Activated naive CD8-positive, alpha-beta T cell treated with anti-CD3 and anti-CD28 coated beads, Interleukin-2, amount 50 U/mL, for 24 hours (primary cell): ENCODE measurements at places on chromosomes 7 and 10.

- H3K36me3 ChIP-seq = peaks cover 3% of the 10 kb centered on the region
- H3K4me1 ChIP-seq = peaks cover 18% of the 10 kb centered on the region
- no peak overlapping the region for H3K4me3 ChIP-seq
- no peak overlapping the region for H3K27ac ChIP-seq
- H3K27me3 ChIP-seq = no peaks in the 10 kb centered on the region
- no peak for DNase-seq
Observed at GRCh38 chr10:12568391-12569009, 219.2 kb downstream of the CAMK1D start.

GRCh38 chr10:67550046-67550445 lies 145.9 kb downstream of the CTNNA3 start:
- H3K36me3 ChIP-seq = no peaks in the 10 kb centered on the region
- H3K27me3 ChIP-seq = no peaks in the 10 kb centered on the region
- H3K4me1 ChIP-seq = no peaks in the 10 kb centered on the region
- H3K27ac ChIP-seq = no peak overlapping the region
- DNase-seq = no peak

DNA sequence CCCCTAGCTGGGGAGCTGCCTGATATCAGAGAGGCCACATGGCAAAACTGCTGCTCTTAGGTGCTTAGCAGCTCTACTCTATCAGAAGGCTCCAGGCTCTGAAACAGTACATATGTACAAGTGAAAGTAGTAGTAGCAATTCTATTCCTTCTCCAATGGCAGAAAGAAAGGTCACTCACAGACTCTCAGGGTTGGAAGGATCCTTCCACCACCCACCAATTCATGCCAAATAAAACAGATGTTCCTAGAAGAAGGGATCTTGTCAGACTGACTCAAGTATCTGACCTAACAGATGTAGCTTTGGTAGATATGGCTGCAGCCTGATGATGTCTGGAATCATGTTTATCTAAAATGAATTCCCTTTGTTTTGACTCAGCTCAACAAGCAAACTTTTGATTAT lies 8.0 kb upstream of the ALDH18A1 start:
- no peaks in the 10 kb centered on the region for H3K4me1 ChIP-seq
- H3K27me3 ChIP-seq = no peaks in the 10 kb centered on the region
- H3K27ac ChIP-seq = no peak overlapping the region
- H3K4me3 ChIP-seq = no peak overlapping the region
- peaks cover 20% of the 10 kb centered on the region for H3K36me3 ChIP-seq
- DNase-seq = no peak

DNA sequence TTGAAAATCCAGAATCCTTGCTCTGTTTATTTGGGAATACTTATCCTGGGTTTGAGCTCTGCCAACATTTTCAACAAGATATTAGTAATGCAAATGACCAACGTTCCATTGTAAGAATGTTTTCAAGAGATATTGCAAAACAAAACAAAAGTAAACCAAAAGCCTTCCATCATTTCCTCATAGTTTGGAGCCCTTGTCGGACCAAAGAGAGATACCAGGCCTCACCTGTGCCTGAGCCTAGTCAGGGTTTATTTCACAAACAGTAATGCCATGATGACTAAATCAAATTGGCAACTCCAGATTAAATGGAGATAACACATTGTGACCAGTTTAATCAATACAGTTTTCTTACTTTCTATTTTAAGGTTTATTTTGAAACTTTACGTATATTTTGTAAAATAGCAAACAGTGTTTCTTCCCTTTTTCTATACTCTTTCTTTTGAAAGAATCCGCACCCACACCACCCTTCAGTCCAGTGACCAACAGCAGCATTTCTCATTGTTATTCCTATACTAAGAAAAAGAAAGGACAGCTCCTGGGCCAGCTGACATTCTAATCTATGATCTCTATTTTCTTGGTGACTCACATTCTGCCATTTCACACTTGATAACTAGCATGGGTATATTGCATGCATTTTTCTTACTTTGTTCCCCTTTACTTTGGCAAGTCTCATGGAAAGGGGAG lies 168.5 kb upstream of the MEOX2 start:
- no peak overlapping the region for H3K4me3 ChIP-seq
- H3K27ac ChIP-seq = no peak overlapping the region
- H3K36me3 ChIP-seq = no peaks in the 10 kb centered on the region
- H3K4me1 ChIP-seq = no peaks in the 10 kb centered on the region
- no peaks in the 10 kb centered on the region for H3K27me3 ChIP-seq

DNA sequence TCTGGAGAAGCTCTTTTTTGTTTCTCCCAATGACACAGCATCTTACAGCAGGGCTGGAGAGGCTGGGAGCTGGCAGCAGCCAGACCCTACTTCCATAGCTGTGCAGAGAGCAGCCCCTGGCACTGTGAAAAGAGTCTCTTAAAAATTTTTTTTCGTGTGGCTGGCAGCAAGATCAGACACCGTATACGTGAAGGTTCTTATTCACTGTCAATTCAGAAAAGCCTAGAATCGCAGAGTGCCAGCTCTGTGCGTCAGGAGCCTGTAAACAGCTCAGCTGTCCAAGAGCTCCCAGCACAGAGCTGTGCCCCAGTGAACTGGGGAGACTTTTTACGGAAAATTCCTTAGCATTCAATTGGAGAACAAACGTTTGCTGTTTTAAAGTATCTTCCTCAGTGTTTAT lies 6.5 kb downstream of the BAG3 start:
- no peak overlapping the region for H3K4me3 ChIP-seq
- no peak overlapping the region for H3K27ac ChIP-seq
- DNase-seq = no peak
- no peaks in the 10 kb centered on the region for H3K27me3 ChIP-seq

DNA sequence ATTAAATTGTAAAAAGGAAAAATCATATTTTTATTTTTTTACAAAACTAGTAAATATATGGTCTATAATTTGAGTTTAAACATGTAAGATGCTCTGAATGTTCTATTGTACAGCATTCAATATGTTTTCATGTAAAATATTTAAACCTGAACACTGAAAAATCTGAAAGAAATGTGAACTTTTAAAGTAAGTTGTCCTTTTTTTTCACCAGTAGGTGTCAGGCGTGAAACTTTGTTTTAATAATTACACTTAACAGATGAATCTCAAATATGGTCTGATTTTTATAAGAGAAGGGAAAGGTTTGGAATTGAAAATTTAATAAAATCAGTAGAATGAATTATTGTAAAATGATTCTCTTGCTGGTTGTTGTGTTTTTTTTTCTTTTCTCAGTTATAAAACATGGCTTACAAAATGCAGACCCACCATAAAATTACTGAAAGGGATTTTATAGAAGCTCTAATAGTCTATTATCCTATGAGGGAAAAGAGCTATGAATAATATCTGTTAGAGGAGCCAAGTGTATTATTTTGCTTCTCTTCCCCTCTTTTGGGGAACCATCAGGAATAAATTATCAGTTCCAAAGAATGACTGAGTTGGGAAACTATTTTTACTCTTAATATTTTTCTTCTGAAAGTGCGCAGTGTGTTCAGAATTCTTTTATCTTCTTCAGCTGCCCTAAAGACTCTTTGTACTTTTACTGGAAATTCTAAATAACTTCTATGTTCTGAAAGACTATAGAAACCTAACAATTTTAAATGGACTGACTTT lies 217.7 kb upstream of the FZD1 start:
- H3K27ac ChIP-seq = no peak overlapping the region
- H3K27me3 ChIP-seq = no peaks in the 10 kb centered on the region
- H3K4me3 ChIP-seq = no peak overlapping the region
- no peak for DNase-seq
- H3K36me3 ChIP-seq = no peaks in the 10 kb centered on the region

GRCh38 chr7:82317257-82317721 lies 126.3 kb downstream of the CACNA2D1 start:
- H3K4me3 ChIP-seq = no peak overlapping the region
- H3K36me3 ChIP-seq = no peaks in the 10 kb centered on the region
- no peak overlapping the region for H3K27ac ChIP-seq
- no peaks in the 10 kb centered on the region for H3K4me1 ChIP-seq
- no peak for DNase-seq
- no peaks in the 10 kb centered on the region for H3K27me3 ChIP-seq

DNA sequence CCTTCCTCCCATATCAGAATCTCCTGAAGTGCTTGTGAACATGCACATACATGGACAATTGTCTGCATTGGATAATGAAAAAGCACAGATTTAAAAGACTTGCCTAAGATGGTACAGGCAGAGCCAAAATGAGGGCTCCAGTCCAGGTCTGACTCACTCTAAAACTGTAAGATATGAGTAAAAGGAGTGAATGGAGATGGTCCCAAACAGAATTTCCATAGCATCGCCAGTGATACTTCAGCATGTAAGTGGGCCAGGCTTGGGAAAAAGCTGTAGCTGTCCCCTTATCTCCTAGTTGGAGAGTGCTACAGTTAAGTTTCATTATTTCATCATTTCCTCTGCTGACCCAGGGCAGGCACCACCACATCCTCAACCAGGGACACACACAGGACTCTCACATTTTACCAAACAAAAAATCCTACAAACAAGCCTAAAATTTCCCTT lies 26.4 kb upstream of the IL6 start:
- H3K27me3 ChIP-seq = peaks cover 2% of the 10 kb centered on the region
- no peaks in the 10 kb centered on the region for H3K36me3 ChIP-seq
- H3K4me1 ChIP-seq = peaks cover 48% of the 10 kb centered on the region
- H3K4me3 ChIP-seq = no peak overlapping the region
- no peak overlapping the region for H3K27ac ChIP-seq

DNA sequence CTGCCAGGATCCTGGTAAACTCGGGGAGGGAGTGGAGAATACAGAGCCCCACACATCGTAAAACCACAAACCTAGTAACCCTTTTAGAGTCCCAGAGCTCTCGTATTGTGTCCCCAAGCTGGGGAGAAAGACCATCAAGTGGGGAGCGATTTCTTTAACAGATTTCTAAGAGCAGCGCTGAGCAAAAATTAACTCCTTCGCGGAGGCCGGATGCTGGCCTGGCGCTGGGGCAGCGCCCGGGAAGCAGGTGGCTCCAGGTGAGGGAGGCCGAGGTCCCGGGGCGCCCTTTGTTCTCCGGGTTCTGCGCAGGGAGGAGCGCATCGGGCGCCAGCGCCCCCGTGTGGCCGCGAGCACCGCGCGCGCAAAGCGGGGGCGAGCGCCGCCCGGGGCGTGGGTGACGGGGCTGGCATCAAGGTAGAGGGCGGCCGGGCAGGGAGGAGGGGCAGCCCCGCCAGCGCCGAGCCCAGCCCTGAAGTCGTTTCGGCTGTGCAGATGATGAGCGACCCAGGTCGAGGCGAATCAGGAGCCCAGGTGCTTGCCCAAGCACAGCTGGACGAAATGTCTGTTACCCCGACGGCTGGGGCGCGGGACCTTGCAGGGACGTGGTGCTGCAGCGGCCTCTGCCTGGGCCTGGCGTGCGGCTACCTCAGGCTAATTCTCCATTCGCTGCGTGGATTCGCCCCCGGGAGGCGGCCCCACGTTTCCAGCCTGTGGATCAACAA lies 10.4 kb upstream of the FGFR2 start:
- H3K36me3 ChIP-seq = no peaks in the 10 kb centered on the region
- H3K27ac ChIP-seq = no peak overlapping the region

DNA sequence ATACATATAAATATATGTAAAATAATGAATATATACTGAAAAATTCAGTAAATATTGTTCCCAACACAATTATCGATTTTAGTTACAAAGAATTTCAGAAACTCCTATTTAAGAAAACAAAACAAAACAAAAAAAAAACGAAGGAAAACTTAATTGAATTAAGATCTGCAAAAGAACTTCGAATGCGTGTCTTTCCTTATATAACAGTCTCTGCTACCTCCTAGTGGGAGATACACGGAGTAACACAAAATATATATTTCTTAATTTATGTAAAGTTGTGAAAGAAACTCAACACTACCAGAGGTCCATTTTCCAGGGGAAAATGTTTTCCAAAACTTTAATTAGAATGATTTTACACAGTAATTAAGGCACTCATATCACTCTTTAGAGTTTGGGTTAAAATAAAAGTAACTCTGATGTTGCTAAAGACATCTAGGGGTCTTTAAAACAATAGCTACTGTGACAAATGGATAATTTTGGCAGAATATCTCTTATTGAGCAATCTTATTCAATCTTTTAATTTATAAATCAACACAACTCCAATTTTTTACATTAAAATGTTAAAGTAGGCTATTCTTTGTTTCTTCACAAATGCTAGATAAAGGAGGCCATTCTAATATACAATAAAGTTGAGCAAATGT lies 41.6 kb downstream of the NEBL start:
- no peaks in the 10 kb centered on the region for H3K27me3 ChIP-seq
- no peak for DNase-seq
- no peak overlapping the region for H3K27ac ChIP-seq
- no peaks in the 10 kb centered on the region for H3K36me3 ChIP-seq
- no peaks in the 10 kb centered on the region for H3K4me1 ChIP-seq

DNA sequence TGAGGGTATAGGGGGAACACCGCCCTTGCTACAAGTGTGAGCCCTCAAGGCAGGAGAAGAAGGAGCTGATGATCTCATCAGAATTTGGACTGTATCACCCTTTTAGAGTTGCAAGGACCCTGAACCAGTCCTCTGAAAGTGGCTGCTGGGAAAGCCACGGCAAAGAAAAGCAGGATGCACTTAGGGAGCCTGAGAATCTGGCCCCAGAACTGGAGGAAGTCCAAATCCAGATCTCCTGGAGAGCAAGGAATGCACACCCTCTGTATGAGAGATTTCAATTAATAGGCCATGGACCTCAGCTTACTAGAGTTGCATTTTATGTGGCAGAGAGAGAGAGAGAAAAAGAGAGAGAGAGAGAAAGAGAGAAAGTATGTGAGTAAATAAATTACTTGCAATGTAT lies 662.9 kb downstream of the CCSER2 start:
- no peak for DNase-seq
- H3K4me3 ChIP-seq = no peak overlapping the region
- no peaks in the 10 kb centered on the region for H3K4me1 ChIP-seq
- H3K36me3 ChIP-seq = no peaks in the 10 kb centered on the region
- no peaks in the 10 kb centered on the region for H3K27me3 ChIP-seq

DNA sequence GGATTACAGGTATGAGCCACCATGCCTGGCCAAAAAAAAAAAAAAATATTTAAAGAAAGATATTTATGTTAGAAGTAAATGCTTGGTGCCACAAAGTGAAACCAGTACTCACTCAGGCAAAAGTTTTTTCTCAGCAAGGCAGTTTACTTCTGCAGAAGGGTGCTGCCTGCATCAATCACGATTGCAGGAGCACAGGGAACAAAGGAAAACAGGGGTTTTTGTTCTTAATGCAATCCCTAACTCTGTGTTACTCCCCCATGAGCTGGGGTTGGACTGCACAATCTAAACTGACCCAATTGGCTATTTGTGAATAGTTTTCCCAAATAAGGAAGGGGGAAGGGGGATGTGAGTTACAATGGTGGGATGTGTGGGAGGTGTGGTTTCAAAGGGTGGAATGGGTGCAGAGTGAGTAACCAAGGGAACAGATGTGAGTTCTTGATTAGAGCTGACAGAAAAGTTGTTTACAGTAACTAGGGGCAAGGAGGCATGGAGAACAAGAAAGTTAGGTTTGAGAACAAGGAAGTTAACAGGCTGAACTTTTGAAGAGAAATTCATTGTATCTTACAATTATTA lies 255.4 kb downstream of the TYW1 start:
- H3K27me3 ChIP-seq = no peaks in the 10 kb centered on the region
- no peak overlapping the region for H3K4me3 ChIP-seq
- peaks cover 3% of the 10 kb centered on the region for H3K4me1 ChIP-seq

- H3K4me1 ChIP-seq = peaks cover 4% of the 10 kb centered on the region
- no peak within 1 kb of the TSS for H3K4me3 ChIP-seq
- H3K27me3 ChIP-seq = peaks cover 39% of the 10 kb centered on the region
- no peak for DNase-seq
- H3K36me3 ChIP-seq = no peaks in the 10 kb centered on the region
Observed at GRCh38 chr10:126387931-126388911, at the start of gene ADAM12. TSS of gene ADAM12 (minus strand) at chr10:126388477. CDS start at chr10:126388145, 332 bp downstream.

- H3K4me1 ChIP-seq = no peaks in the 10 kb centered on the region
- H3K36me3 ChIP-seq = no peaks in the 10 kb centered on the region
- DNase-seq = no peak
- H3K27ac ChIP-seq = no peak overlapping the region
- H3K27me3 ChIP-seq = no peaks in the 10 kb centered on the region
Observed at GRCh38 chr10:130371156-130371555, 235.0 kb downstream of the GLRX3 start.
